ENCODE measurements at places on chromosomes 1 and 21.
A peak's percentile ranks its signal among the peaks of the same experiment; 100 is the strongest.

GRCh38 chr1:39720094-39720999, 18.3 kb upstream of the PPIE start:
- DNase-seq = peak; percentile 17

- no peak for DNase-seq
Observed at GRCh38 chr1:208025031-208025430, 114.1 kb upstream of the CD34 start.

- DNase-seq = no peak
Observed at GRCh38 chr21:22083899-22084298, 1085.7 kb downstream of the NCAM2 start.

DNA sequence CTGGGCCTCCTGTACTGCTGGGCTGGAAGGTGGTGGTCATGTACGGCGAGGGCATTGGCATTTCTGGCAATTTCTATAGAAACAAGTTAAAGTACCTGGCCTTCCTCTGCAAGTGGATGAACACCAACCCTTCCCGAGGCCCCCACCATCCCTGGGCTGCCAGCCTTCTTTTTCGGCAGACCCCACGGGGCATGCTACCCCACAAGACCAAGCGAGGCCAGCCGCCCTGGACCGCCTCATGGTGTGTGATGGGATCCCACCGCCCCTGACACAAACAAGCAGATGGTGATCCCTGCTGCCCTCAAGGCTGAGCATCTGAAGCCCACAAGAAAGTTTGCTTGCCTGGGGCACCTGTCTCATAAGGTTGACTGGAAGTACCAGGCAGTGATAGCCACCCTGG, 76.0 kb downstream of the NFASC start:
- DNase-seq = no peak

GRCh38 chr1:114153261-114154145, at the start of gene SYT6:
TSS of gene SYT6 (minus strand) at chr1:114153869. CDS start at chr1:114153772, 97 bp downstream.
- DNase-seq = peak; percentile 28

- DNase-seq = no peak
Observed at GRCh38 chr1:53583868-53584776, 124.9 kb downstream of the DMRTB1 start.

DNA sequence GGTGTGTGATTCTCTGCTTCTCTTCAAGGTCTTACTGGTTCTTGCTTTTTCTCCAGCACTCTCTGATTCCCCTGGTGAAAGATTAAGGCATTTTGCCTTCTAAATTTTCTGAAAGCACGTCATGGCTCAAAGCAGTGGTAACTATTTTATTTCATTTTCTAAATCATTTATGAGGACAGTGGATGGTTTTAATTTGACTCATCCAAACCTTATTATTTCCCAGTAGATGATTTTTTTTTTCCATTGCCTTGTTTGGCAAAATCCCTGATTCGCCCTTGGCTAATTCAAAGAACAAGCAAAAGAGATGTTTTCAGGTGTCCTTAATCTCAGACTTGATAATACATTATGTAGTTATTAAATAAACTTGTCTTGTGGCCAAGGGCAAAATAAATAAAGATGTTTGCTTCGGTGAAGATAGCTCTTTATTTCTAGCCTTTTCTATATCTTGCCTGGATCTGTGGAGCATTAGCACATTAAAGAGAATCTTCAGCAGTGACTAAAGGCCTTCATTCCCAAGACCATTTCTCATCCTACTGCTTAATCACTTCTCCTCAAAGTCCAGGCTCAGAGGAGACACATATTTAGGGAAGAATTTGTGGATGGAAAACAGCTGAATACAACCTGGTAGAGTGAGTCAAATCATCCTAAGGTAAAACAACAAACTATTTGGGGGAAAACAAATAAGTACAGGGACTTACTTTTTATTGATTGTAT, 359.8 kb downstream of the DUSP10 start:
- DNase-seq = no peak

DNA sequence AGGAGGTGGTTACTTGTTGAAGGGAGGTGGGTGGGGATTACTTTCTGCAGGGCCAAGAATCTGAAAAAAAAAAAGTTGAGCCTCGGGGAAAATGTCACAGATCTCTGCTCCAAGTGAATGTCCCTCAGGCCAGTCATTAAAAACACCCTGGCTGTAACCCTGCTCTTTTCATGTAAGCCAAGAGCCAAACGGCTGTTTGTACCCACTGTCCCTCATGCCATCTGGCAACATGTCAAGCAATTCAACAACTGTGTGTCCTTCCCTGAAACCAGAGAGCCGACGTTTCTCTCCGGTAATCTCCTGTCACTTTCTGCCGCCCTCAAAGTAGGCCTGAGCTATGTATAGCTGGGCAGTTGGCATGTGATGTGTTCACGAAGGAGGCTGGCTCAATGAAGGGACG, 14.7 kb downstream of the CASQ2 start:
- DNase-seq = peak; percentile 18

- no peak for DNase-seq
Observed at GRCh38 chr21:38625000-38625399, 126.7 kb upstream of the ERG start.

DNA sequence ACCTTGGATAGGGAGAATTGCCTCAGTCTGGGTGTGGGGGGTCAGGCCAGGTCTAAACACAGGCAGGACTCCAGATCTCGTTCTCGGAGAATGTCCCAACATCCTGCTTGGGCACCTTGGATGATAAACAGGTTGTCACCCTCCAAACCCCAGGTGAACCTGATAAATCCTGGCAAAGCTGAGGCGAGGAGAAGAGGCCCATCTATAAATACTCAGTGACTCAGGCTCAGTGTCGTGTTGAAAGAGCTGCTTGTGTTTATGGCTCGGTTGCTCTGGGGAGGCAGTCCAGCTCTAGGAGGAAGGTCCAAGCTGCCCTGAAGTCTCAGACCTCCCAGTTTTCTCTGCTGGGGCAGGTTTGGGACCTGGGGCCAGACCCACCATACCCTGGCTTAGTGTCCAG, 15.8 kb upstream of the TRIM63 start:
- no peak for DNase-seq

DNA sequence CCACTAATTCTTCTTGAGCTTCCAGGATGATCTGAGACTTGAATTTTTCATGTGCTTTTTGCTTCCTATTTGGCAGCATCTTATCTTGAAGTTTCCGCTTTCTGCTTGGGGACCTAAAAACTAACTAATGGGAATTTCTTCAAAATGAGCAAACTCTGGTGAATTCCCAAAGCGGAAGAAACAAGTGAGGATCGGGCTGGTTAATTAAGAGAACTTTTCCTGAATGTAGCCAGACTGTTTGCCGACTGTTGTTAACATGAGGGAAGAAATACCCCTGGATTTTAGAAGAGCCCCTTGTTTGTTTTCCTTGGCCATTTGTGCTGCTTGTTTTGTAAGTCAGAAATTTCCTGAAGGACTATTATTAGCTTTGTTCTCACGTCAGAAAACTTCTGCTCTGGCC, 6.1 kb upstream of the SELE start:
- no peak for DNase-seq

DNA sequence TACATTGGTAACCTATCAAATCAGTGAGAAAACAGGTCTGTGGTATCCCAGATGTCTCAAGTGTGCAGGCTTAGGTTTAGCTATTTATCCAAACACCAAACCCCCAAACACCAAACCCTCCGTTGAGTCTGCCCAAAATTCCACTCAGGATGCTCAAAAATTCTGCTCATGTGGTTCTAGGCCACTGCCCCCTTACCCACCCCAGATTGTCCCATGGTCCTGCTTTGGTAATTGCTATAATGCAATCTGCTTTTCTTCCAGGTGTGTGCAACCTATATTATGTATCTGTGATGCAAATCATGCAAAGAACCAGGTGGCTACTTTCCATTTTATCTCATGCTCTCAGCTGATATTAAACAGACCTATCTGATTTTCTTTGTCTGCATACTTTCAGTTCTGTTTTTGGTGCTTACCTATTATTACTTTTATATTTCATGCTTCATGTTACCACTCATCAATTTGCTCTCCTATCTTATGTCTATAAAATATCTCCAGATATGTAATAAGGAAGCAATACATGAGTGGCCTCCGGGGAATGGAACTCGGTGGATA, 123.7 kb downstream of the TOMM20 start:
- no peak for DNase-seq

DNA sequence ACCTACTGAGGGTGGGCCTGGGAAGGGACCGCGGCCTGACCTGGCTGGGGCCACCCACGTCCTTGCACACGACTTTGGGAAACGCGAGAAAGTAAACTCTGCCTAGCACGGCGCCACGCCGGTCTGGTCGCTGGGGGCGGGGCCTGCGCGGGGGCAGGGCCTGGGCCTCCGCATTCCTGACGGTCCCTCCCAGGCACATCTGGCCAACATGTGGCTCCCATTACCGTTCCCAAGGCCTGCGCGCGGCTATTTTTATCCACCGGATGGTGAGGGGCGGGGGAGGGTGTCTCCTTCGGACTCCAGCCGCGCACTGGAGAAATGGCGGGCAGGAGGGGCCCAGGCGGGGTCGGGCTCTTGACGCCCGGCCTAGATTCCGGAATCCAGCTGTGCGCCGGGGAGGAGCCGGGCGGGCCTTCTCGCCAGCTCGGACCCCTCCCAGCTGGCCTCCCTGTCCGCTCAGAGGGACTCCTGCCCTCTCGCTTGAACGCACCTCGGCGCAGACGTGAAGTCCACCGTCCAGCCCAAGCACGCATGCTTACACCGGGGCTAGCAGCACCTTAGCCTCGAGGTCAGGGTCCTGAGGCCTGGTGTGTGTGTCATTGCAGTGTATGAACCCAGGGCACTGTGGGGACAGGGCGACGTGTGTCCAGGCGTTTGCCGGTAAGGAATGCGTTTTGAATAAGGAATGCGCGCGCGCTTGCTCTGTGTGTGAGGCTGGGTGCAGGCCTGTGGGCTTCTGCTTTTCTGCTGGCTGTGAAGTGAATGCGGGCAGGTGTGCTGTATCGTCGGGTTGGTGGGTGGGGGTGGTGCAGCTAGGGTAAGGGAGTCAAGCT, 2.1 kb downstream of the EVA1B start:
- no peak for DNase-seq

- no peak for DNase-seq
Observed at GRCh38 chr1:184972315-184973055, 1.8 kb downstream of the NIBAN1 start.

DNA sequence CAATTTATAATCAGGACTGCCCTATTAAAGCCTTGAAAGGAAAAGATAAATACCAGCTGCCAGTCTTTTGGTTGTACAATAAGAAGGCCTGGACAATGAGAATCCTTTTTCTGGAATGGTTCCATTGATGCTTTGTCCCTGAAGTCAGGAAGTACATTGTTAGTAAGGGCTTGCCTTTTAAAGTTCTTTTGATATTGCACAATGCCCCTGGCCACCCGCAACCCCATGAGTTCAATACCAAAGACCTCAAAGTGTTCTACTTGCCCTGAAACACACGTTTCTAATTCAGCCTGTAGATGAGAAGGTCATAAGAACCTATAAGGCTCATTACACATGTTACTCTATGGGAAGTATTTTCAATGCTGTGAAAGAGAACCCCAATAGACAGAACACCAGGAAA, 112.1 kb downstream of the OLFM3 start:
- no peak for DNase-seq

- DNase-seq = no peak
Observed at GRCh38 chr1:53625766-53626520, 113.0 kb downstream of the GLIS1 start.

- no peak for DNase-seq
Observed at GRCh38 chr1:24191860-24192259, 4.8 kb upstream of the IFNLR1 start.
